ENCODE measurements at places on chromosomes 1 and 21. TPM values are rescaled to one million over a fixed set of nuclear protein-coding genes. Genes with fewer than 3 reads are reported as not detected.

DNA sequence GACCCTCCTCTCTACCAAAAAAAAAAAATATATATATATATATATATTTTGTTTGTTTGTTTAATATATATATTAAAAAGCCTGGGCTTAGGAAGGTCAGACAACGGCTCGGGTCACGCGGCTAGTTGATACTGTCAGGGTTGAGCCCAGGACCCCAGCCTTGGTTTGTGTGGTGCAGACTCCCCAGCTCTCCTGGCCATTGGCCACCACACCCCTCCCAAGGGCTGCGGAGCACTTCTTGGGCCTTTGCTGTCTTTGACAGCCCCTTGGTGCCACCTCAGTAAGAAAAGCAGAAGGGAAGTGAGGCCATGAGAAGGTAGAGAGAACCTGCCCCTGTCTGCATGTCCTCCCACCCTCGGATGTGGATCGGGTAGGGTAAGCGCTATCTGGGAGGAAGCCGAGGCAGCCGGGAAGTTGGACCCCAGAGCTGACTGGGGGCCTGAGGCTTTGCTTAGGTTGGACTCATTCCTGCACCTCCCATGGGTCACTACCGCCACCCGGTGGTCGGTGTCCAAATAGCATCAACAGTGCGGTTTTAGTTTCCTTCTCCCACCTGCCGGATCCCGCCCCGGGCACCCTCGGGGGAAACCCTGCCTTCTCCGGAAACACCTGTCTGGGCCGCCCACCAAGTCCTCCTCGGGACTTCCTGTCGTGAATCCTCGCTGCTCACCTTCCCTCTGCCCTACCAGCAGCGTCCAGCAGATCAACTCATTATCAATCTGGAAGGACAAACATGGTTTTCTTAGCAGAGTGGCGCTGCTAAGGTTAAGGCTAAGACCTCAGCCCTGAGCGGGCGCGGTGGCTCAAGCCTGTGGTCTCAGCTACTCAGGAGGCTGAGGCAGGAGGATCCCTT lies 29.8 kb upstream of the GNPAT start:
- peak; percentile 53 for DNase-seq

DNA sequence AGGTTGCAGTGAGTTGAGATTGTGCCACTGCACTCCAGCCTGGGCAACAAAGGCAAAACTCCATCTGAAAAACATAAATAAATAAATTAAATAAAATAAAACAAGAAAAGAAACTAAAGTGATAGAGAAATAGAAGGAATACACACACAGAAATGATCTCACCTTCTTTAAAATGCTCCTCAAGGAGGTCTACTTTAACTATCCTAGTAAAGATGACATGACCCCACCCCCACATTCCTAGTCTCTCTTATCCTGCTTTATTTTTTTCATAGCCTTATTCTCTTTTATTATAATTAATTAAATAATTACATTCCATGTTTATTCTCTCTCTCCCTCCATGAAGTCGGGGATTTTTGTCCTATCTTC lies 18.0 kb upstream of the CR1L start:
- no peak for DNase-seq

GRCh38 chr1:26723013-26723991 lies 27.5 kb downstream of the ARID1A start:
- peak; percentile 88 for DNase-seq

GRCh38 chr1:25064465-25065240 lies 134.6 kb upstream of the RUNX3 start:
- DNase-seq = no peak

GRCh38 chr1:14476170-14476955 lies 122.1 kb upstream of the KAZN start:
- no peak for DNase-seq

DNA sequence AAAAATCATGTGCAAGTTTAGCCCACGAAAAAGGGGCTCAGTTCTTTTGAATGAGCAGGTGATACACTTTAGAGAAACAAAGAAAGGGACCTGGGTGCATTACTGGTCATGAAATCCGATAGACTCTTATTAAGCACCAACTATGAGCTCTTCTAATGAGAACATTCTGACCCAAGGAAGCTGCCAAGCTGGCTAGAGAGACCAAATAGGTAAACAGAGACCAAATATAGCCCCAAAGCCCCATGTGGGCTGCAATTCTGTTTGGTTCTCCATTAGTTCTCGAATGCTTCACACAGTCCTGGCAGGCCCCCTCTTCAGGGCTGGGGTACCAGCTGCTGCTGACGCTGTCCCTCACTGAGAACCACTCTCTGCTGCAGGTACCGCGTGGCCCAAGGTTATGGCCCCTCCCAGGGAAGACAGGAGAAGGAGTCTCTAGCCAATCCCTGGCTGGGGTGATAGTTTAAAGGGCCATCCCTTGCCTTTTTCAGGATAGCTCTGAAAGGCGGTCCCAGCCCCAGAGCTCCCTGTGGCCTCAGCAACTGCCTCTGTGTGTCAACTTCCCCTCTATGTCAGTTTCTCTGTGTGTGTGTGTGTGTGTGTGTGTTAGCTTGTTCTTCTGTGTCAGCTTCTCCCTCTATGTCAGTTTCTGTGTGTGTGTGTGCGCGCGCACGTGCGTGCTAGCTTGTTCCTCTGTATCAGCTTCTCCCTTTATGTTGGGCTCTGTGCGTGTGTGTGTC lies 7.1 kb upstream of the UBXN10 start:
- no peak for DNase-seq

DNA sequence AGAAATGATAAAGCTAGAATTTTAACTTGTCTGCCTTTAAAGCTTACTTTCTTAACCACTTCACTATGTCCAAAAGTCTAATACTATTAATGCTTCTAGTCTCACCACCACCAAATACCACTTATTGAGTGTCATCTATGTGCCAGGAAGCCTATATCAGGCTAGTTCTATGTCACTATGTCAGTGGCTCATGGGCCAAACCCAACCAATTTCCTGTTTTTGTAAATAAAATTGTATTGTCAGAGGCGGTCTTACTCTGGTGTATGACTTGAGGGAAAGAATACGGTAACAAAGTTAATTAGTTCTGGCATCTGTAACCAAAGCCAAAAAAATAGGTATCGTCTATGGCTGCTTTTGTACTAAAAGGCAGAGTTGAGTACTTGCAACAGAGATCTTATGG lies 14.8 kb downstream of the F5 start:
- DNase-seq = no peak

GRCh38 chr1:62962901-62963776 lies 179.2 kb downstream of the ATG4C start:
- peak; percentile 7 for DNase-seq

- DNase-seq = no peak
These were observed 5.2 kb upstream of the HSD3B2 start for GRCh38 chr1:119409731-119410130.

Gene CLDN17
- 2.3 TPM for total RNA-seq

Gene UBL4B
- not detected for total RNA-seq

Data from bronchial epithelial cell (primary cell).